ENCODE measurements at places on chromosomes 1 and 21. TPM values are rescaled to one million over a fixed set of nuclear protein-coding genes. Genes with fewer than 3 reads are reported as not detected.

Gene CRNN
- total RNA-seq, result not detected

DNA sequence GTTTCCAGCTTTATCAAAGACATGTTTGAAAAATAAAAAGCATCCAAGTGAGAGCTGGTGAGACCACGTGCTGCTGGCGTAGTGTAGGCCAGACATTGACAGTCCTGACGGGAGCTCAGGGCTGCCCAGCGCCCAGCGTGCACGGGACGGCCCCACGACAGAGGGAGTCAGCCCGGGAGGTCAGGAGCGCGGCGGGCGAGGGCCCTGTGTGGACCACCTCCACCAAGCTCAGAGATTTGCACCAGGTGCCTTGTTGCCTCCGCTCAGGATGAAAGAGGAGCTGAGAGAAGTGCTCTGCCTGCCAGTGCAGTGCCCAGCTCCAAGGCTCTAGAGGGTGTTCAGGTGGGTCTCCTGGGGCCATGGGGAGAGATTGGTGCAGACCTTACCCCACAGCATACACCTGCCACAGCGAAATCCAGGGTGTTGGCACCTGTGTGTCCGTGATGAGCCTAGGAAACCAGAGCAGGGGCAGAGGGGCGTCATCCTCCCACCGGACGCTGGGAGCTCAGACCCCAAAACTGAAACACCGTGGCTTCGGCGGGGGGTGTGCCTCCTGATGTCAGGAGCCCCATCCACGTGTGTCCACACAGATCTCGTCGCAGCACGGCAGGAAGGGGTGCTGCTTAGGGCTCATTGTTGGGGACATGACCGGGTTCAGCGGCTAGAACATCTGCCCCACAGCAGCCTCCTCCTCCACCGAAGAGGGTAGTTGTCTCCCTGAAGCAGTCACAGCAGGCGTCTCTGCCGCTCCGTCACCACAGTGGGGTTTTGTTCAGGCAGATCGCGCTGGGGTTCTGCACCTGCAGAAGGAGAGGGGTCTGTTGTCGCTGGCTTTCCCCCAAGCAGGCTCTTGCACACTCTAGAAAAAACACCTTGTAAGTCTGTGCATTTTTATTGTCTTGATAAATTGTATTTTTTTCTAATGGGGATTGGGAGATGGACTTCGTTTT lies 64.2 kb downstream of the POFUT2 start:
- no peak for DNase-seq
- H3K4me3 ChIP-seq, result peak overlapping the region; percentile 86
- H3K27me3 ChIP-seq, result no peaks in the 10 kb centered on the region
- peaks cover 32% of the 10 kb centered on the region for H3K4me1 ChIP-seq
- peaks cover 2% of the 10 kb centered on the region for H3K36me3 ChIP-seq

DNA sequence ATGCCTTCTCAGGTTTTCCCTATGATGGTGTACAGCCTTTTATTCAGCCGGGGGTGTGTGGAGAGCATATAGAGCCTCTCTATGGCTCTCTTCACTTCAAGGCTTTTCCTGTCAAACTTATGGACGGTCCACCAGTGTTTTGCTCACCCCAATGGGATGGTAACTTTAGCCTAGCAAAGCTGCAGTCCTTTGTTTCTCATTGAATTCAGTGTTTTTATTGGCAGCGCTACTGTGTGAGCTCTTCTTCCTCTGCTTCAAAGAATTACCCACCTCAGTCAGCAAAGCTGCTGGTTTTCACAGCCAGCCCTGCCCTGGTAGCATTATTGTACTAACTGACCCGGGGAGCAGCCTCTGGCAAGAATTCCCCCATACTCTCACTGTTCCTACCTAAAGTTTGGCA lies 145.3 kb upstream of the RRP15 start:
- H3K4me3 ChIP-seq, result no peak overlapping the region
- DNase-seq, result no peak
- H3K36me3 ChIP-seq, result no peaks in the 10 kb centered on the region

- H3K4me1 ChIP-seq, result peaks cover 2% of the 10 kb centered on the region
- no peak for DNase-seq
- peaks cover 2% of the 10 kb centered on the region for H3K36me3 ChIP-seq
- H3K27me3 ChIP-seq, result peaks cover 6% of the 10 kb centered on the region
Observed at GRCh38 chr1:225735252-225736149, 42.1 kb upstream of the SRP9 start.

Gene SUSD4
- 8.8 TPM for total RNA-seq

DNA sequence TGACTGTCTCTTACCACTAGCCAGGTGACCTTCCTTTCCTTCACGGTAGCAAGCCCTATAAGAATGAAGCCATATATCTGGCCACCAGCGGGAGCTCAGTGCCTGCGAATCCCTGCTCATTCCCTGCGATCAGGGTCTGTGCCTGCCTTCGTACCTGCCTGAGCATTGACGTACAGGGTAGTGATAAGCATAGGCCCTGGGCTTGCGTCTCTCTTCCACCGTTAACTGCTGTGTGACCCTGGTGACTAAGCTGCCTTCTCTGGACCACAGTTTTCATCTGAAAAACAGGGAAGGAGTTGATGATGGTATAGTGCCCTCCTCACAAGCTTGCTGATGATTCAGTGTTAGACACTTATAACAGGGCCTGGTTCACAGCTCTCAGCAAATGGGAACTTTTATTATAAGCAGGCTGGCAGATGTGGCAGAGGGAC lies 4.1 kb downstream of the ZC3H12A start:
- no peak for DNase-seq
- H3K4me1 ChIP-seq, result peaks cover 40% of the 10 kb centered on the region
- no peaks in the 10 kb centered on the region for H3K27me3 ChIP-seq

DNA sequence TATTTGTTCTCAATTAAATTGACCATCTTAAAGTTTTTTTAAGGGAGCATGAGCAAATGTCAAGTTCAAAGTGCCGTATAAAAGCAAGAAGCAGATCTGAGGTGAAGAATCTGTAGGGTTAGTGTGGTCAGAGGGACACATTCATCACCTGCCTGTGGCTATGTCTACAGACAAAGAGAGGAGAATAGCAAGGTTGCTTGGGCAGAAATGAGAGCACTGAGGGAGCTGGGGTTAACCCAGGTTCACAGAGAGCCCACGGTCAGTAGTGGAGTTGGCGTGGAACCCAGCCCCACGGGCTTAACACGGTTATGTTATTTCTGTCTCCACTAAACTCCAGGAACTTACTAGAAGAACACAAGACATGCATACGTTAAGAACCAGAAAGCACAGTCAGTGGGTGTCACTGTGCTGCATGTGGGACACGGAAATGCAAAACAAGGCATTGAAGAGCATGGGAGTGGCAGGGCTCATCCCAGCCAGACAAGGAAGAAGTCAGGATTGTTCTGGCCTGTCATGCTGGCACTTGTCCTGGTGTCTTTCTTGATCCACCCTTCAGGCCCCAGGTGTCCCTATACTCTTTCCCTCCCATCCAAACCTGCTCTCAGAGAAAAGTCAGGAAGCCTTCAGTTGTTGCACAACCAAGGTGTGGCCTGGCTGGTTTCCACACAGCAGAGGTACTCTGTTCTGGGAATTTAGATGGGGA lies 95.5 kb upstream of the IVNS1ABP start:
- H3K4me1 ChIP-seq, result peaks cover 7% of the 10 kb centered on the region
- peaks cover 2% of the 10 kb centered on the region for H3K36me3 ChIP-seq
- peaks cover 5% of the 10 kb centered on the region for H3K27me3 ChIP-seq
- no peak overlapping the region for H3K4me3 ChIP-seq
- H3K27ac ChIP-seq, result no peak overlapping the region

Gene TTLL10
- 0.86 TPM for total RNA-seq

DNA sequence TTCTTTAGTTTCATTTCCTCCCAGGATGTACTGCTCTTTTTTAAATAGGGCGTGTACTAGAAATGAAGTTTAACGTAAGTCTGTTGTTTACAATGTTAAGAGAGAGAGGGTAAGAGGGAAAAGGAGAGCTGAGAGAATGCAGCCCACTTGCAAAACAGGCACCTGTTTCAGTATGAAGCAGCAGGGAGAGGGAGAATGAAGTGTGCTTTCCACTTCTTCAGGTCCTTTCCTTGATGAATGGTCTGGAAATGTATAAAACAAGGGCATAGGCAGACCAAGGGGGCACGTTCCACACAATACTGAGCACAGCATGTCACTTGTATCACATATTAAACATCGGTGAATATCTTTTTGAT lies 2.0 kb downstream of the KCNA3 start:
- peaks cover 52% of the 10 kb centered on the region for H3K4me1 ChIP-seq

Gene ZNF593OS
- total RNA-seq, result not detected

DNA sequence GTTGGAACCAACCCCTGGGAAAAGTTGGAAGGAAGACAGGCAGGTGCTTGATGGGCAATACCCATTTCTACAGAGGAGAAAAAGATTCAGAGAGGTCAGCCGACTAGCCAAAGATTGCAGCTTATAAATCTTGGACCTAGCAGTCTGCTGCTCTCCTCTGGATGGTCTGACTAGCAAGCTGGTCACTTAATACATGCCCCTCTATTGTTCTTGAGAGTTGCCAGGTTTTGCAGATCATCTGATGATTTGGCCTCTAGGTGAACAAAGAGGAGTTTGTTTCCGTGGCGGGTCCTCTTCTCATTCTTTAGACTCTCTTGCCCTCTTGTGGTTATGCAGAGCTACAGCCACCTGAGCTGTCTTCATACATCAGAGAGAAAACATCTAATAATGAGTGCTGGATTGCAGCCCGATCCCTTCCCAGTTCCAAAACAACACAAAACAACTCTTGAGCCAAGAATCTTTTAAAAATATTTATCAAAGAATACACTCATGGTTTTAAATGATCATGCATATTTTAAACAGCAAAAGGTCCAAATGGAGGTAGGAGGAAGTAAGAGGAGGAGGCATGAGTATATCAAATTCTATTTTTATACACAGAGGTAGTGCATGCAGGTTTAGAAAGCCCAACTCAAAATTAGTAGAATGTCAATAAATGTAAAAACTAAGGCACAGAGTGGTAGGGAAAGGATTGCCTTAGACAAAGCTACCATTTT lies 115.7 kb downstream of the SLC30A10 start:
- no peak overlapping the region for H3K27ac ChIP-seq
- no peak for DNase-seq

DNA sequence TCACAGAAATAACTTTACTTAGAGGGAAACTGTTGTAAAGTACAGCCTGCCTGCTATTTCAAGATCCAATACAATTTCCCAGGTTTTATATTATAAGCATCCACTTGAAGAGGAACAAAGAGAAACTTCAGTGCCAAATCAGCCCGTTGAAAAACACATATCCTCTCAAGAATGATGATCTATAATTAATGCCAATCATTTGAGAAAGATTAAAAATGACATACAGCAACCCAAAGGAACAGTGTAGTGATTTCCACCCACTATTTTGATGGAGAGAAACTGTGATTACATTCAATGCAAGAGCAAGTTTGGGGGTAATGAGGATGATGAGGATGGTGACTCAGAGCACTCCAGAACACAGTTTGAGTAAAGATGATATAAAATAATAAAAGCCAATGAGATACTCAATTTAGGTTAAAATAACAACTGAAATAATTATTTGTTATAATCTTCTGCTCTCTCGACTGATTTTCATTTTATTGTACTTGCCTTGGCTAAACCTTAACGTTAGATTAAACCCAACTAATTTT lies 715.5 kb downstream of the NCAM2 start:
- DNase-seq, result no peak
- H3K4me3 ChIP-seq, result no peak overlapping the region
- H3K4me1 ChIP-seq, result no peaks in the 10 kb centered on the region
- no peaks in the 10 kb centered on the region for H3K36me3 ChIP-seq
- H3K27ac ChIP-seq, result no peak overlapping the region

- H3K27ac ChIP-seq, result no peak overlapping the region
- H3K4me1 ChIP-seq, result peaks cover 34% of the 10 kb centered on the region
- DNase-seq, result no peak
- no peaks in the 10 kb centered on the region for H3K27me3 ChIP-seq
- peaks cover 2% of the 10 kb centered on the region for H3K36me3 ChIP-seq
Observed at GRCh38 chr1:23149114-23149513, 19.5 kb downstream of the LUZP1 start.

- H3K27ac ChIP-seq, result no peak overlapping the region
- H3K36me3 ChIP-seq, result peaks cover 2% of the 10 kb centered on the region
- H3K27me3 ChIP-seq, result no peaks in the 10 kb centered on the region
Observed at GRCh38 chr1:9300573-9300972, 7.9 kb downstream of the SPSB1 start.

Gene KCNK2
- not detected for total RNA-seq

DNA sequence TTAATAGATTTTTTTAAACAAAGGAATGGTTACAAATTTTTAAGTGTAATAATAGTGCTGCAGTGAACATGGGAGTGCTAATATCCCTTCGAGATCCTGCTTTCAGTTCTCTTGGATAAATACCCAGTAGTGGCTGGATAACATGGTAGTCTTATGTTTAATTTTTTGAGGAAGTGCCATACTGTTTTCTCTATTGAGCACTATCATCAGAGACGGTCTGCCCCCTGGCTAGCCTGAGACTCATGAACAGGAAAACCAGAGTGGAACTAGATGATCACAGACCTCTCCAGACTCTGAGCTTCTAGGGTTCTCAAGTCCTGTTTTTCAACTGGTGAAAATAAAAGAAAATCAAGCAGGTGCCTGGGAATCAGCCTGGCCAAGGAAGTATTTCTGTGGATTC lies 97.3 kb upstream of the MARK1 start:
- H3K4me1 ChIP-seq, result no peaks in the 10 kb centered on the region
- DNase-seq, result no peak
- no peak overlapping the region for H3K4me3 ChIP-seq
- H3K27me3 ChIP-seq, result peaks cover 57% of the 10 kb centered on the region
- no peaks in the 10 kb centered on the region for H3K36me3 ChIP-seq

- H3K27ac ChIP-seq, result no peak overlapping the region
- H3K27me3 ChIP-seq, result no peaks in the 10 kb centered on the region
- H3K4me1 ChIP-seq, result peaks cover 10% of the 10 kb centered on the region
- no peak for DNase-seq
- no peaks in the 10 kb centered on the region for H3K36me3 ChIP-seq
Observed at GRCh38 chr1:41827991-41828570, 90.6 kb downstream of the HIVEP3 start.

DNA sequence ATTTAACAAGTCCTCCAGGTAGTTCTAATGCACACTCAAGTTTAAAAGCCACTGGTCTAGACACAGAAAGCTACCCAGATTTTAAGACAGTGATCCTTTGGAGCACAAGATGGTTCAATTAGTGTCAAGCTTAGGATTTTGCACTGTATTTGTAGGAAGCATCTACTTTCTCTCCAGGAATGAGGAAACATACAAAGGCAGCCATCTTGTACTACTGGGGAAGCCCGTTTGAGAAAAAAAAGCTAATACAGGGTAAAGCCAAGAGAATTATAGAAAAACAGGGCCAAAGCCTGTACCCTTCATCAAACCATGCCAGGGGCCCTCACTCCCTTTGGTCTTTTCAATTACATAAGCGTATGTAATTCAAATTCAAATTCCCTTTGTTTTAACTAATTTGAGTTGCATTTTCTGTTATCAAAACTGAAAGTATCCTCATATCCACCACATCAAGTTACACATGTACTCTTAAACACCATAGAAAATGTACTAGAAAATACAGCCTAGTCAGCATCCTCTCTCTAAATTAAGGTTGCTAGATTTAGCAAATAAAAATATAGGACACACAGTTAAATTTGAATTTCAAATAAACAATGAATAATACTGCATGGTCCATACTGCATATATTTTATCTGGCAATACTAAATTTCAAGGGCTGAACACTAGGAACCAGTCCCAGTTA lies 17.4 kb downstream of the PIK3R3 start:
- no peak overlapping the region for H3K4me3 ChIP-seq
- peaks cover 3% of the 10 kb centered on the region for H3K36me3 ChIP-seq
- H3K4me1 ChIP-seq, result peaks cover 5% of the 10 kb centered on the region
- H3K27me3 ChIP-seq, result peaks cover 5% of the 10 kb centered on the region
- no peak for DNase-seq

Gene SLC35E2B
- total RNA-seq, result 87.3 TPM

Gene SPRR2F
- total RNA-seq, result not detected

GRCh38 chr1:159040206-159040605 lies 30.5 kb downstream of the IFI16 start:
- no peak overlapping the region for H3K4me3 ChIP-seq
- no peak for DNase-seq
- no peaks in the 10 kb centered on the region for H3K27me3 ChIP-seq
- H3K27ac ChIP-seq, result peak overlapping the region; percentile 94
- peaks cover 26% of the 10 kb centered on the region for H3K4me1 ChIP-seq

Gene SPRR4
- total RNA-seq, result not detected

Data from T-helper 17 cell (primary cell).